ENCODE measurements at places on chromosomes 4 and X.
A peak's percentile ranks its signal among the peaks of the same experiment; 100 is the strongest.

- DNase-seq = peak; percentile 71
These were observed at the start of gene PLXNB3 for GRCh38 chrX:153763989-153764755. TSS of gene PLXNB3 (plus strand) at chrX:153764249. CDS start at chrX:153765536, 1,287 bp downstream.

GRCh38 chr4:8939160-8939839, 67.7 kb upstream of the HMX1 start:
- DNase-seq = no peak

- no peak for DNase-seq
These were observed 77.5 kb upstream of the HS3ST1 start for GRCh38 chr4:11506194-11506593.

DNA sequence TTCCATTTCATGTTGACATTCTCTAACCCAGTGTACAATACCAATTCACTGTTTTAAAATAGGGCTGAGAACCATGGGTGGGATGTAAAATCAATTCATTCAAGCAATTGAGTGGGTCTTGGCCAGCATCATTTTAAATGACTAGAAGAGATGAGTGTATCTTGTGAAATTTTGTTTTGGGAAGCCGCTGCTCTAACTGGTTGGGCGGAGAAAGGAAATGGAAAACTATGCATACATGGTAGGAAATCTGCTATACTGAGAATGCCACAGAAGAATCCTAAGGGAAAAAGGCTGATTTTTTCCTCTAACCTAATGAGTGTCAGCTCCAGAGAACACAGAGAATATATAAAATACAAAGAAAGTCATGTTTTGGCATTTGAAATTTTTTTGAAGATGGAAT, 54.8 kb upstream of the DCLK2 start:
- no peak for DNase-seq

DNA sequence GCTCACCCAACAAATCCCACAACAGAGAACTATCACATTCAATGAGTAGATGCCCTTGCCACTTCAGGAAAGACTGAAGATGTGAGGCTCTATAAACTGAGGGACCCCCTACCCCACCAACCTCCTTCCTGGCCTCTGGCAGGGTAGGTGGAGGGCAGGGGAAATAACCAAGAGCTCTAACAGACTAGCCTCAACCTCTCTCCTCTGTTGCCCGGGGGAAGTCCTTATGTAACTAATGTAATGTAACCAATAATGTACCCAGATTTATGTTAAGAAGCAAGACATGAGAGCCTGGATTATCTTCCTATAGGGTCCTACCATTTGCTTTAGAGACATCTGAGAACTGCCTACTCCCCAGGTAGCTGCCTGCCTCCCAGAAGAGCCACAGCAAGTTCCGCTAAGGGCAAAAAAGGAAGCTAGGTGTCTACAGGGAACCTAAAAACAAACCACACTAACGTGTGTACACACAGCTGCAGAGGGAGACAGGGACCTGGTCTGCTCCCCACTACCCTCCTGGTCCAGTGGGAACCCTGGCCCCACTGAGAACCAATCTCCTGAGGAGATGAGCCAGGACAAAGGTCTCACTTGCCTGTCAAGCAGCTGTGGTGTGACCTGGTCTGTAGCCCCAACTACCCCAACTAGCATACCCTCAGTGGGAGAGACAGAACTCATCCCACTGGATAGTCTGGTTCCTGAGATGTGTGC, 17.7 kb downstream of the OTUD5 start:
- DNase-seq = no peak

DNA sequence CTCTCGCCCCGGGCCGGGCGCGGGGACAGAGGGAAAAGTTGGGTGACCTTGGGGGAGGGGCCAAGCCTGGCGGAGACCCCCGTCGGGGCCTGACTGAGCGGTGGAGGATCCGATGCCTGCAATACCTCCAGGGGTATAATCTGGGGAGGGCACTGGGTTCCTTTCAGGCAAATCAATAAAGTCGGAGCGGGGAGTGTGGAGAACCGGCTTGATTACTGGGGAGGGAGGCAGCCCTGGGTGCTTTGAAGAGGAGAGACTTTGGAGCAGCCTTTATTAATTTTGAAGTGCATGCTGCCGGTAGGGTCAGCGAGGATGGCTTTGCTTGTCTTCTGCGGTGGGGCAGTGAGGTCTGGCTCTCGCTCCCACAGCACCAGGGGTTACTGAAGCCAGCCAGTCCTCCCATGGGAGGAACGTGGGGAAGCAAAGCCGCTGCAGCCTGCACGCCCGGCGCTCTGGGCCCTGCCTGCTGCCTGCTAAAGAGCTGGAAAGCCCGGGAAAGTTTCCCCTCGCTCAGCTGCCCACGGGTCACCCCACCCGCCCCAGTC, 403 bp upstream of the LGI2 start:
- DNase-seq = no peak

GRCh38 chr4:63528256-63528991, 880.8 kb downstream of the TECRL start:
- no peak for DNase-seq

DNA sequence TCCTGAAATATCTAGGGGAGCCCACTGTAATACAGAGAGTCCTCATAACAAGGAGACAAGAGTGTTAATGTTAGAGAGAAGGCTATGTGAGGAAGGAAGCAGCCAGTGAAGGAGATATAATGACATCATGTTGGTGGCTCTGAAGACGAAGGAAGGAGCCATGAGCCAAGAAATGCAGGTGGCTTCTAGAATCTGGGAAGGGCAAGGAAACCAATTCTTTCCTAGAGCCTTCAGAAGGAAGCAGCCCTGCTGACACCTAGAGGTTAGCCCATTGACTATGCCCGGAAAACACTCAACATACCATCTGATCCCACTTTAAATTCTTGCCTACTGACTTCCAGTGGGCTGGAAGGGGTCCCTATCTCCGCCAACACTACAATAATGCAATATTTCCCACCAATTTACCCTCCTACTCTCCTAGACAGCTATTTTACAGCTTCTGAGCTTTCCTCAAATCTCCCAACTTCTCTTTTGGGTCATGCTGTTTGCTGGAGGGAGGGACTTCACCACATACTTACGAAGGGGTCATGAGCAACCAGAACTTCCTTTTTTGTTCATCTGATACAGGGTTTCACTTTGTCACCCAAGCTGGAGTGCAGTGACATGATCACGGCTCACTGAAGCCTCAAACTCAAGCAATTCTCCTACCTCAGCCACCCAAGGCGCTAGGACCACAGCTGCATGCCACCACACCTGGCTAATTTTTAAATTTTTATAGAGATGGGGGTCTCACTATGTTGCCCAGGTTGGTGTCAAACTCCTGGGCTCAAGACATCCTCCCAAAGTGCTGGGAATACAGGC, 25.2 kb upstream of the G3BP2 start:
- no peak for DNase-seq

- no peak for DNase-seq
These were observed 19.3 kb downstream of the WDR13 start for GRCh38 chrX:48616576-48616975.

DNA sequence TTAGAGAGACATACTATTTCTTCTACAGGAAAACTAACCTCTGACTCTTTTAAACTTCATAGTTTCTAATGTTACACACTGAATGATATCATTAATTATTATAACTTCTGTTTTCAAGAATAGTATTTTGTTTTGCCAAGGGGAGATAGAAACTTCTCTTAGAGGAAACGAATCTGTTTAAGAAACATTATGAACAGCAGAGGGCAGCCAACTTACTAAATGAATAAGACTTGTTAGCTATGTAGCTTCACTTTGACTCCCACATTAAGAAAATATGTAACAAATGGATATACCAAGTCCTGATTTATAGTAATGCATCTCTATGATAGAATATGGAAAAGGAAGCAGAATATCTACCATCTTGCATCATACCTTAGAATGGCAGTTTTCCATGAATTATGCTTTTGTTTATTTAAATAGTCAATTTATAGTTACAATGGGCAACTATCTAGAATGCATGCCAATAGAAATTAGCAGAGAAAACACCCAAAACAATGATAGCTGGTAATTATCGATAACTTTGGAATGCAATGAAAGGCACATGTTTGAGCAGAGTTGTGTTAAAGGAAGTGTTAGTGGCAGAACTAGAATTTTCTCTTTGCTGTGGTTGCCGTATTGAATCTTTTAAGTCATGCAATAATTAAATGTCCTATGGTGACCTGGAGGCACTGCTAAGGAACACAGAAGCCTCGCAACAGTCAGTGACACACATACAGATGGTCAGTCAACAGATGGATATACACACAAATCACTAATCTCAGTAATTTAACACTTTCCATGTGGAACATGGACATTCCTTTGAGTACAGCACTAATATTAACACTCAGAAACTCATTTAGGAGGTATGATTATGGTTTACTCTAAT, 105.7 kb upstream of the PDLIM3 start:
- DNase-seq = no peak
